BE2C (cell line): ENCODE measurements at places on chromosomes 7 and 10.

- DNase-seq = no peak
Measured at GRCh38 chr7:116087291-116087690, 56.7 kb upstream of the TFEC start.

DNA sequence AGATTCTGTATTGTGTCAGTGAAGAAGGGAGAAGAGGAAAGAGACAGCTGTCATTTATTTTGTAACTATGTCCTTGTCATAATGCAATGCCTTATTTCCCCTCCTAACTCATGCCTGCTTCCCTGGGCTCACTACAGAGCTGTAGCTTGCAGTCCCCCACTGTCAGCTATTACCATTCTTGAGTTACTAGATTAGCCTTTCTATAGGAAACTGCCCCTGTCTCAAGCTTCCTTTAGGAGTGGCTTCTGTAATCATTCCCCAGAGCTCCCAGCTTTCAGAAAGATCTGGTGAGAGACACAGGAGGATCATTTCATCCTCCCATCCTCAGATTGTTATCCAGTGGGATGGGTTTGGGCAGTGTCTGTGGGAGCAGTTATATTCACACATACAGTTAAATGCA, 32.4 kb upstream of the SMKR1 start:
- DNase-seq = no peak

DNA sequence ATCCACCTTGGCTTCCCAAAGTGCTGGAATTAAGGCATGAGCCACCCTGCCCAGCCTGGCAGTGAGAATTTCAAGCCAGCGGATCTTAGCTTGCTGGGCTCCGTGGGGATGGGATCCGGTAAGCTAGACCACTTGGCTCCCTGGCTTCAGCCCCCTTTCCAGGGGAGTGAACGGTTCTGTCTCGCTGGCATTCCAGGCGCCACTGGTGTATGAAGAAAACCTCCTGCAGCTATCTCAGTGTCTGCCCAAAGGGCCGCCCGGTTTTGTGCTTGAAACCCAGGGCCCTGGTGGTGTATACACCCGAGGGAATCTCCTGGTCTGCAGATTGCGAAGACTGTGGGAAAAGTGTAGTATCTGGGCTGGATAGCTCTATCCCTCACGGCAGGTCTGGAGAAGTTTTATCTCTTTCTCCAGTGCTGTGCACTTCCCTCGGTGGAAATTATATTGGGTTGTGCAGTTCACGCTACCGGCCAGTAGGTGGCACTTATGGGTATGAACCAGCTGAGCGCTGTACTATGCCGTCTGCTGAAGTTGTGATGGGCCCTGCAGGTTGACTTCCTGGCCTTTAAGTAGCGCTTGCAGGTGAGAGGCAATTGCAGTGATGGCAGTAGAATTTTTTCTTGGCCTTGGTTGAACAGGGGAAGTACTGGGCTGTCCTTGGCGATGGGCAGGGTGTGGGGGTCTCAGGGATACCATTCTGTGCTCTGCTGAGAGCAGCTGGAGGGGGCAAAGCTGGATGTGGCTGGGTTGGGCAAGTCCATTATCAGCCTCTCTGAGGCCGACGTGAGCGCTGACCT, 138.0 kb upstream of the MTPN start:
- peak; percentile 64 for DNase-seq

GRCh38 chr7:34084651-34085050, 179.3 kb downstream of the BMPER start:
- no peak for DNase-seq

DNA sequence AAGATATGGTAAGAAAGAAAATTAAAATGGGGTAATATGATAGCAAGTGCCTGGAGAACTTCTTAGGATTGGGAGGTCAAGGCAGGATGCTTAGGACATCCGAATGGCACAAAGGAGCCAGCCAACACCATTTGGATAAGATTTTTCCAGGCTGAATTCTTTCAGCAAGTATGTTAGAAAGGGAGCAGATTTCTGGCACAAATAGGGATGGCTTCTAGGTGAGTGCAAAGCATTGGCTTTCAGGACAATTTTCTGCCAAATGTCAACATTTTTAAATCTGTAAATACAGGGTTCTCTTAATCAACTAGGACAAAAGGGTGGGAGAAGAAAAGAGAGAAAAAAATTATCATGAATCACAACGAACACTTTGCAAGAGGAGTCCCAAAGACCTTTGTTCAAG, 409.1 kb downstream of the GPAM start:
- DNase-seq = no peak

DNA sequence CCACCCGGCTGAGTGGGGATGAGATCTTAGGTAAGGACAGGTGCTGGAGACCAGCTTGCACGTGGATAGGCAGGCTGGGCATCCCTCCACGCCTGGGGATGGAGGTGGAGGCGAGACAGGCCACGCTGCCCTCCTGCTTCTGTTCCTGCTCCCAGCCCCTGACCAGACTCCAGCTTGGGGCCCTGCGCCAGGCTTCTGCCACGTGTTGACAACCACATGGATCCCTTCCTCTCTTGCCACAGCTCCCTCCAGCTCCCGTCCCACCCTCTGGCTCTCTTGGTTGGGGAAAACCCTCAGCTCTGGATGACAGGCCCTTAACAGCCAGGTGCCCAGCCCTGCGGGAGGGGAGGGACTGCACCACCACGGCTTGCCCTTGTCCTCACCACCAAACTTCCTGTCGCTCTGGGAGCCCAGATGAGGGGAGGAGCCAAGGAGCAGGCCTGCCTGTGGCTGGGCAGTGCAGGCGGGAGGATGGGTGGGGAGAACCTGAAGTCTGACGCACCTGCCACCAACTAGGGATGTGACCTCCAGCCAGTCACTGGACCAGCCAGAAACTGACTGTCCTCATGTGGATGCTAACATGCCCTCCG, 36.0 kb downstream of the KCNH2 start:
- DNase-seq = peak; percentile 78

- DNase-seq = no peak
Measured at GRCh38 chr7:30813466-30813865, 42.2 kb downstream of the MINDY4 start.

- DNase-seq = no peak
Measured at GRCh38 chr10:54947605-54948004, 146.6 kb upstream of the PCDH15 start.

GRCh38 chr10:91287912-91288311, 67.4 kb downstream of the PCGF5 start:
- no peak for DNase-seq

DNA sequence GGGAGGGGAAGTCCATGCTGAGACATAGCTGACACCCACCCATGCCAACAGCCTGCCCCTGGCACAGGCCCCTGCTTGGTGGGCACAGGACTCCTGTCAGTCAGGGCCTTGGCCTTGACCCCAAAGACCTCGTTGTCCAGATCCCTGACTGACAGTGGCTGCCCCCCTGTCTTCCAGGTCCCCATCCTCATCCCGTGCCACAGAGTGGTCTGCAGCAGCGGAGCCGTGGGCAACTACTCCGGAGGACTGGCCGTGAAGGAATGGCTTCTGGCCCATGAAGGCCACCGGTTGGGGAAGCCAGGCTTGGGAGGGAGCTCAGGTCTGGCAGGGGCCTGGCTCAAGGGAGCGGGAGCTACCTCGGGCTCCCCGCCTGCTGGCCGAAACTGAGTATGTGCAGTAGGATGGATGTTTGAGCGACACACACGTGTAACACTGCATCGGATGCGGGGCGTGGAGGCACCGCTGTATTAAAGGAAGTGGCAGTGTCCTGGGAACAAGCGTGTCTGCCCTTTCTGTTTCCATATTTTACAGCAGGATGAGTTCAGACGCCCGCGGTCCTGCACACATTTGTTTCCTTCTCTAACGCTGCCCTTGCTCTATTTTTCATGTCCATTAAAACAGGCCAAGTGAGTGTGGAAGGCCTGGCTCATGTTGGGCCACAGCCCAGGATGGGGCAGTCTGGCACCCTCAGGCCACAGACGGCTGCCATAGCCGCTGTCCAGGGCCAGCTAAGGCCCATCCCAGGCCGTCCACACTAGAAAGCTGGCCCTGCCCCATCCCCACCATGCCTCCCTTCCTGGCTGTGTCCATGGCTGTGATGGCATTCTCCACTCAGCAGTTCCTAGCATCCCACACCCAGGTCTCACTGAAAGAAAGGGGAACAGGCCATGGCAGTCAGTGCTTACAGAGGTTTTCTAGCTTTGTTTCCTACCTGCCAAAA, 197.2 kb downstream of the EBF3 start:
- no peak for DNase-seq

DNA sequence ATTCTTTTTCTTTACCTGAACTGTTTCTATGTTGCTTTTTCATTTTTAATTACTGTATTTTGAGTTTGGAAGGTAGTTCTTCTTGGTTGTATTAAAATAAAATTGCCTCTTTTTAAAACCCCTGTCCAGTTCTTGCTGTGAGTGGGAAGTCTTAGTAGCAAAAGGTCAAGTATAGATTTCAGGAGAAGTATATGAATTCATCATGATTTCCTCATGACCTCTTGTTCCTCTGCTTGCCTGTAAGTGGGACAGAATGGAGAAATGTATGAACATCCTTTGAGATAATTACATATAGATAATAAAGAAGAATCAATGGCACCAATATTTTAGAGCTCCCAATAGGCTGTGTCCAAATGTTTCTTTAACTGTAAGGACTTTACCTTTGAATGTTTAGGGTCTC, 126.2 kb downstream of the LRRC4 start:
- DNase-seq = no peak

GRCh38 chr10:26044141-26044749, 110.2 kb downstream of the MYO3A start:
- DNase-seq = no peak
